Activated CD4-positive, alpha-beta T cell treated with anti-CD3 and anti-CD28 coated beads, Interleukin-2, amount 50 U/mL, for 24 hours (primary cell): ENCODE measurements at places on chromosomes 3 and 15.

GRCh38 chr15:65638681-65639089 is 16.9 kb downstream of the SLC24A1 start:
- no peak for DNase-seq

DNA sequence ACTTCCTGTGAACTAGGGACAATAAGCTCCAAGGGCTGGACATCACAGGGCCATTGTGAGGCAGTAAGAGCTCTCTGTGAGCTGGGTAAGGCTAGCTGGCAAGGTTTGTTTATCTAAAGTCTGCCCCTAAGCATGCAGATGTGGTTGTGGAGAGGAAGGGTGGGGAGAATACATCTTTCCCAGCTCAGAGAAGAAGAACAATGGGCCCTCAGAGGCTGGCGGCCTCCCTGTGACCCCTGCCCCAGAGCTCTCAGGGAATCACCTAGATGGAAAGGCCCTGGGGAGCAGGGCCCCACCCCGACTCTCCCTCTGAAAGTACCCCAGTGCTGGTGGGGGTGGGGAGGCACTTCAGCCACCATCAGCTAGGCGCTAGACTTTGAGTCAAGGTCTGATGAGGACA is 4.3 kb upstream of the AP3B2 start:
- no peak for DNase-seq

GRCh38 chr15:80606511-80607071 is 88.5 kb upstream of the ABHD17C start:
- DNase-seq: no peak

- DNase-seq: no peak
Observed at GRCh38 chr3:23607184-23607847, 198.4 kb upstream of the UBE2E1 start.

DNA sequence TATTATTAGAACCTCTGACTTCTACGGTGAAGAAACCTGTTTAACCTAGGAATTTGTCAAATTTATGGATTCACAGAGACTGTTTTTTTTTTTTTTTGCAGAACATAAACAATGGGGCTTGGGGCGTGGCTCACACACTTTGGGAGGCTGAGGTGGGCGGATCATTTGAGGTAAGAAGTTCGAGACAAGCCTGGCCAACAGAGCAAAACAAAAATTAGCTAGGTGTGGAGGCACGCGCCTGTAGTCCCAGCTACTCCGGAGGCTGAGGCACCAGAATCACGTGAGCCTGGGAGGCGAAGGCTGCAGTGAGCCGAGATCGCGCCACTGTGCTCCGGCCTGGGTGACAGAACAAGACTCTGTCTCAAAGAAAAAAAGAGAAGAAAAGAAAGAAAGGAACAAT is 3.0 kb downstream of the ZBTB11 start:
- no peak for DNase-seq

DNA sequence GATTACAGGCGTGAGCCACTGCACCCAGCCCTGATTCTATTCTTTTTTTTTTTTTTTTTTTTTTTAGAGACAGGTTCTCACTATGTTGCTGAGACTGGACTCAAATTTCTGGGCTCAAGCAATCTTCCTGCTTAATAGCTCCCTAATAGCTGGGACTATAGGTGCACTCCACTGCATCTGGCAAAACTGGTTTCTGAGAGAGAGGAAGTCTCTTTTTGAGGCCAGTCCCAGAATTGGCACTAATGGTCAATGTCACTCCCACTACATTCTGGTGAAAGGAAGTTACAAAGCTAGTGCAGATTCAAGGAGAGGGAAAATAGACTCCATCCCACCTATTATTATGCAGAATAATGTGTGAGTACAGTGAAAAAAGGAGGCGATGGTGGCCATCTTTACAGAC is 5.8 kb upstream of the TGFBR2 start:
- no peak for DNase-seq

DNA sequence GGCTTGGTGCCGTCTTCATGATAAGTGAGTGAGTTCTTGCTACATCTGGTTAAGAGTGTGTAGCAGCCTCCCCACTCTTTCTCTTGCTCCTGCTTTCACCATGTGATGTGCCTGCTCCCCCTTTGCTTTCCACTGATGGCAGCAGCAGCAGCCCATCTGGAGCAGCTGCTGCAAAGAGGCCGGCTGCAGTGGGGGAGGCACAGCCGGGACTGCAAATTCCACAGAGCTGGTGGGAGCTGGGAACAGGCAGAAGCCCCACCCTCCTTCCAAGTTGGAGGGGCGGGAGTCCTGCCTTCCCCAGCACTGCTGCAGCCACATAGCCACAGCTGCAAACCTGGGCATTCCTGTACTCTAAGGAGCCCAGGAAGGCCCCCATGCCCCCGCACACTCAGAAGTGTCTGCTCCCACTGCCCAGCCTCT is 62.8 kb upstream of the IMPG2 start:
- DNase-seq: no peak

- no peak for DNase-seq
Observed at GRCh38 chr3:183629546-183630301, 5.7 kb upstream of the KLHL24 start.

GRCh38 chr3:69787436-69788168 is 48.3 kb downstream of the MITF start:
- DNase-seq: no peak

DNA sequence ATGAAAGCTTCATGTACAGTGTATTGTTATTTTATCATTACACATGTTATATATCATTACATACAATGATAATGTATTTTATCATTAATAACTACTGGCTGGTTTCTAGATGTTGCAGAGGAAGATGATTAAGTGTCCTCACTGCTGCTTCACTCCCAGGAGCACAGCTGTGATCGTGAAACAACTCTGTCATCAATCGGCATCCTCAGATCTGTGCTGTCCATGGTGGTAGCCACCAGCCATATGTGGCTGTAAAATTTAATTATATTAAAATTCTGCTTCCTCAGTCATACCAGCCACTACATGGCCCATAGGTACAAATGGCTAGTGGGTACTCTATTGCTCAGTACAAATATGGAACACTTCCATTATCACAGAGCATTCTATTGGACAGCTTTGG is 379.4 kb upstream of the CFAP20DC start:
- DNase-seq: no peak

DNA sequence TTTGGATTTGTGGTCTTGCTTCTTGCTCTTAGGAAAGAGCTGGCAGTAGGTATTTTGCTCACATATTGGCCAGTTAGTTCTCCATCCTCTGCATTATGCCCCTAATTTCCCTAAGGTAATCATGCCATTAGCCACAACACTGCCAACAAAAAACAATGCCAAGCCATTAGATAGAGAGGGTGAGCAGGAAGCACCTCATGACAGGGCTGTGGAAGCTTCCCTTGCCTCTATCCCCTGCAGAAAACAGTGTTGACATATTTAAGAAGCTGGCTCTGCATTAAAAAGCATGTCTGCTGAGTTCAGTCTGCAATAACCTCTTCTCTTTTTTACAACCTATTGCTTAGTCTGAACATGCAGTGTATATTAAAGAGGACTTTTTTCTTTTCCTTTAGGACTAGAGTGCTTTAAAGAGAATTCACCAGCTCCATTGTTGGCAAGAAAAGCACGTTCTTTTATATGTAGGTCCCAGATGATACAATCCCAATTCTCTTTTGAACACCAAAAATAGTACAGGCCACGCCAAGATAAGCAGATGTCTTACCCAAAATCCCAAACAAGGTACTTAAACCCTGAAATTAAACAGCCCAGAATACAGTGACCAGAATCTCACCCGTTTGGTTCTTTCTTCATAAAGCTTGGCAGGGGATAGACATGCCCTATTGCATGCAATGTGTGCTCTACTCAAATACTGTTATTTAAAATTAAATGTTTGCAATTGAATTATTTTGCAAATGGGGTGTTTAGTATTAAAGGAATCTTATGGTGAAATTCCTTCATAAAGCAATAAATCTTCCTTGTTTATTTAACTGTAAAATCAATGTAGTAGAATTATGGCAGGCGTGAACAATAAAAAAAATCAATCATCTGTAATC is 93.7 kb upstream of the UBE3A start:
- DNase-seq: no peak

GRCh38 chr3:102790747-102791325 is 356.0 kb downstream of the ZPLD1 start:
- DNase-seq: no peak

- DNase-seq: no peak
Observed at GRCh38 chr15:92168066-92168683, 225.5 kb upstream of the ST8SIA2 start.

DNA sequence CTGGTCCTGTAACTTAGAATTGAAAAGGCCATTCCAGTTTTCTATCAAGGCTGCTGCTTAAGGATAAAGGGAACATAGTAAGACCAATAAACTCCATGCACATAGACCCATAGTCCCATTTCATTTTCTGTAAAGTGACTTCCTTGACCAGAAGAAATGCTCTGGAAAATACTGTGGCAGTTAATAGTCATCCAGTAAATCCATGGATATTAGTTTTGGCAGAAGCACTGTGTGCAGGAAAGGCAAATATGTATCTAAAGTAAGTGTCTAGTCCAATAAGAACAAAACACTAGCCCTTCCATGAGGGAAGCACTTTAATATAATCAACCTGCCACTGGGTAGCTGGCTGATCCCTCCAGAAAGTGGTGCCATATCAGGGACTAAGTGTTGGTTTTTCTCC is 19.3 kb upstream of the MKRN3 start:
- no peak for DNase-seq

GRCh38 chr3:25073423-25073822 is 354.6 kb upstream of the RARB start:
- no peak for DNase-seq

DNA sequence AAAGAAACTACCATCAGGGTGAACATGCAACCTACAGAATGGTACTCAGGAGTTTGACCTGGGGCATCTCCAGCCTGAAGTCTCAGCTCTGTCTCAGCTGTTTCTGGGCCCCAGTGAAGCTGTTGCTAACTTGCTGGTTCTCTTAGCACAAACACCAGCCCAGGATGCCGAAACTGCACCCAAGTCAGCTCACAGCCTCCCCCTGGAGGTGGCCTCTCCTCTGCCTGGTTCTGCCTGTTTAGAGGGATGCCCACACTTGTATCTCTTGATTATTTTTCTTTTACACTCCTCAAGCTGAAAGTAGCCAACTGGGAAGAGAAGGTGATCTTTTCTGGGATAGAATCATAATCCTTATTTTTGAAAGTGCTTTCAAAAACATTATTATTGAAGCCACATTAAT is 289.0 kb upstream of the RASGRP1 start:
- no peak for DNase-seq

DNA sequence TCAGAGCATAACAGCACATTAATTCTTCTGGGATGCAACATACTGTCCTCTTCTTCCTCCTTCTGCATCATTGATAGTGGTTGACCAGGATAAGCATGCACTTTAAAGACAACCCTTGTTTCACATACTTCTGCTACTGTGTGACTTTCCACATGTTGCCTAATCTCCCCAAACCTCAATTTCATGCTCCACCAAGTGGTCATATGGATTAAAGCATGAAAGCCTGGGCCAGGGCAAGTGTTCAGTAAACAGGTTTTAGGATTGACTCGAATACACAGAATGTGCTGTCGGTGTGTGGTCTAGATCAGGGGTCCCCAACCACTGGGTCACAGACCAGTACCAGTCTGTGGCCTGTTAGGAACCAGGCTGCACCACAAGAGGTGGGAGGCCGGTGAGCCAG is 22.5 kb upstream of the BFSP2 start:
- DNase-seq: no peak

DNA sequence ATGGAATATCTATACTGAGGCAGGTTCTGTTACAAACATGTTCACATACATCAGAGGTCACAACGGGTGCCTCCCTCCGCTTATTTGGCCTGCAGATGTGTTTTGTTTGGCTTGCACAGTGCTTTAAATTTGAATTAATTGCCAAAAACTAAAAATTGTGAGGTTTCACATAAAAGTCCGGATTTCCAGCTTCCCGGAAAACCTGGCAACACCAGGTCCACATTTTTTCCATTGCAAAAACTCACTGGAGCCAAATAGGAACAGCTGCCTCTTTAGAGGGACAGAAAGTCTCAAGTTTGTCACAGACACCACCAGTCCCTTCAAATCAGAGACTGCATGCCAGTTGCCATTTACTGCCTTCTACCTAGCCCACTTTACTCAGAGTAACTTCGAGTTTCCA is 205.9 kb upstream of the MDFIC2 start:
- DNase-seq: no peak

DNA sequence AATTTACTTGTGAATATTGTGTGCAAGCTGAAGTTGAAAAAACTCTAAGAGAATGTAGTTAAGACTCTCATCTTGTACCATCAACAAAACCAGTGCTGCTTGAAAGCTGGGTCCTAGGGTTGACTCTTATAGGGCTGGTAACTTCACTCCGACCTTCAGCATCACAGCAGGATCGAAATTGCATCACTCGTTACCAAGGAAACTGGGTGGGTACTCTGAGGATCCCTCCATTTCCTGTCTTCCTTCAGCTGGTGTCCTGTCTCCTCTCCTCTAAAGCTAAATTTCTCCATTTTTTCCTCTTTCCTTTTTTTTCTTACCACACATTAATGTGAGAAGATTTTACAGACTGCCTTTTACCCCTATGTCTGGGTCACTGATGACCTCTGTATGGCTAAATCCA is 3.0 kb upstream of the APH1B start:
- no peak for DNase-seq

DNA sequence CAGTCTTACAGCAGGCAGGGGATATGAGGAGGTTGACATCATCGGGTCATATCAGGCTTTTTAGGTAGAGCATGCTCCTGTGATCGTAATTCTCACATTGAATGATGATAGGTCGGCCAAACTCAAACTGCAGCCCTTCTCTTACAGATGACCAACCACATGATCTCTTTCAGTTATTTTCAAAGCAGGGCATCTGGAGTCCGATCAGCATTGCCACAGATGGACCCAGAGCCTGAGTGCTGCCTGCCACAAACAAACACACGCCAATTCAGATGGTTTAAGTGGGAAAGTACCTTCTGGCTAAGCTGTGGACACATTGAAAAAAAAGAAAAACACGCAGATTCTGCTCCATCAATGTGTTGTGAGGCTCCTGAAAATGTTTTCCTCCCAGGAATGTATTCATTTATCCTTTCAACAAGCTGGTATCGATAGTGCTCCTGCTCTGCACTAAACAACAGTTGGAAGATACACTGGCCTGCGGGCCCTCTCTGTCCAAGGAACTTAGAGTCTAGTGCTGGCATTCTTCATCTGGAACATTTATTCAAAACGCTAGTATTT is 31.2 kb downstream of the ARPP21 start:
- no peak for DNase-seq

DNA sequence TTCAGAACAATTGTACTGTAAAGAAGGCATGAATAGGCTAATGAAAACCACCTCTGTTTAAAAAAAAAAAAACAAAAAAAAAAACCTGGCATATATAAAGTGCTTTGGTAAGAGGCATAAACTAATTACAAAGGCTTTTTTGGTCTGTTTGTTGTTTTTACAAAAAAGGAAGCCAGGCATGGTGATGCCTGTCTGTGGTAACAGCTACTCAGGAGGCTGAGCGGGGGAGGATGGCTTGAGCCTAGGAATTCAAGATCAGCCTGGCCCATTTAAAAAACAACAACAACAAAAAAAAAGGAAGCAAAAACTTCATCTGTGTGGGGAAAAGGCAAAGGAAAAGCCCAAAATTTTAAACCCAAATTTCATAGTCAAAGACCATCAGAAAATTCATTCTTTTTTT is 47.0 kb downstream of the OSBPL10 start:
- no peak for DNase-seq

DNA sequence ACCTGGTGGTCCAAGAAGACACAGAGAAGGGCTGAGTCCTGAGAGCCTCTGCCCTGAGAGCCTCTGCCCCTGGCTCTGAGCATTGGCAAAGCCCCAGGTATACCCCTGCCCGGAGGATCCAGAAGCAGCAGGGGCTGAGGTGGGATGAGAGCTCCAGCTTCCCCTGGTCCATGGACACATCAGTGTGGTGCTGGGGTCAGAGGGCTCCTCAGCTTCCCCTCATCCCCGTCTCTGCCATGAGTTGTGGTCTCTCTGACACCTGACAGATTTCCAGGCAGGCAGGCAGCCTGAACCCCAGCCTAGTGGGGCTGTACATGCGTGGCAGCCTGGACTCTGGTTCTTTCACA is 3.5 kb upstream of the KLF15 start:
- no peak for DNase-seq
